ENCODE measurements at places on chromosomes 11 and 22.

DNA sequence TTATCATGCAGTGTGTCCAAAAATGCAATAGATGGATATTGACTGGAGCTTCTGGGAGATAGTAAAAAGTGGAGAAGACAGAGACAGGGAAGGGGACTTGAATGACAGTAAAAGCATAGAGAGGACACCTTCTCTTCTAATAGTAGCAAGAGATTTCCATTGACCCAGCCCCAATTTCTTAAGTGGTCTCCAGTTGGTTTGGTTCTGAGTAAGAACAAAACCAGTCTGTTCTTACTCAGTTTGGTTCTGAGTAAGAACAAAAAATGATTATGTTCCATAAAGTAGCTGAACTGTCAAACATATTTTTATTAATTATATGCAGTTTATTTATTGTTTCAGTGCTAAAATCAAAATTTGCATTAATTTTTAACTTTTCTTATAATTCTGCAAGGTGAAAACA, 316.8 kb upstream of the MPPED2 start:
- no peak for DNase-seq

DNA sequence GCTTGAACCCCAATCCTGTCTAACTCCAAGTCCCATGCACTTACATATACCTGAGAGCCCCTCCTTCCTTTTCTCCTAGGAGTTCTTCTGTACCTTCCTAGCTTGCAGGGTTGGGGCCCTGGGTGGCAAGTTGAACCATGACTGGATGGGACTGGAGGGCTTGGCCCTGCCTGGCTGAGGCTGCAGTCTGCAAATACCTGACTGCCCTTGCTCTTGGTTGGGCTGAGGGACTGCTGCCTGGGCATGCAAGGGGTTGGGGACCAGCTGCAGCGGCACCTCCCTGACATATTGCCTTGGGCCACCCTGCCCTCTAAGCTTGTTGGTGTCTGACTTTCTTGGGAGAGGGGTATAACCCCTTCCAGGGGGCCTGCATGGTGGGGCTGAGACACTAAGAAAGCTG, 9.8 kb upstream of the SLC39A13 start:
- DNase-seq: no peak

- no peak for DNase-seq
Observed at GRCh38 chr11:116972691-116973090, 125.5 kb downstream of the SIK3 start.

DNA sequence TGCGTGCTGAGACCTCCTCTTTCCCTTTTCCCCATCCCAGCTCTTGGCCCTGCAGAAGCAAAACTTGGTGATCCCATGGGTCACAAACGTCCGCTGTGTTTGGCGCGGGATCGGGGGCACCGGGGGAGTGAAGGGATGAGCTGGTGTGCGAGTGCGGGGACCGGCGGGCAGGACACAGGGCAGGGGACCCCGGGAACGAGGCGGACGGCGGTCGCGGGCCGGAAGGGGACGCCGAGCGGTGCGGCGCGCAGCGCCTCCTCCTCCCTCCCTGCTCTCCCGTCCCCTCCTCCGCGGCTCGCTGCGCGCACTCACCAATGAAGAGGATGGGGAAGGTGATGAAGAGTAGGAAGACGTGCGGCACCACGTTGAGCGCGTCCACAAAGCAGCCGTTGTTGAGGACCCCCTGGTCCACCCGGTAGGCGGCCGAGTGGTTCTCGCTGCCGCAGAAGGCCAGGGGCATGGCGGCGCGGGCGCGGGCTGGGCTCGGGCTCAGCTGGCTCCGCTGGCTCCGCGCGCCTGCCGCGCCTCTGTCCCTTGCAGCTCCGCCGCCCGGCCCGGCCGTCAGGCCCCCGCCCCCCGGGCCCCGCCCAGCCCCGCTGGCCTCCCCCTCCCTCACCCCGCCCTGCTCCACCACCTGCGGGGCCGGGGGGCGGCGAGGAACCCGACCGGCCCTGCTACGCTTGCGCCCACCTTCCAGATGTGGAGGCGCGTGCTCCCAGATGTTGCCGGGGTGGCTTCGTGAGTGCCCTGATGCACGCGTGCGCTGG, at the start of gene ABCC8:
TSS of gene ABCC8 (minus strand) at position 529 of the 767 bp plus-strand sequence. CDS start at position 460, 69 bp downstream.
- no peak for DNase-seq

- DNase-seq: peak; percentile 5
Observed at GRCh38 chr22:30221121-30221992, 25.2 kb downstream of the LIF start.

GRCh38 chr11:46252373-46252914, 25.0 kb upstream of the CREB3L1 start:
- no peak for DNase-seq

GRCh38 chr11:45511566-45511965, 153.9 kb downstream of the CHST1 start:
- no peak for DNase-seq

GRCh38 chr22:46604306-46604690, 15.9 kb upstream of the GRAMD4 start:
- DNase-seq: no peak

GRCh38 chr11:116928845-116929244, 91.4 kb upstream of the APOA1 start:
- no peak for DNase-seq

DNA sequence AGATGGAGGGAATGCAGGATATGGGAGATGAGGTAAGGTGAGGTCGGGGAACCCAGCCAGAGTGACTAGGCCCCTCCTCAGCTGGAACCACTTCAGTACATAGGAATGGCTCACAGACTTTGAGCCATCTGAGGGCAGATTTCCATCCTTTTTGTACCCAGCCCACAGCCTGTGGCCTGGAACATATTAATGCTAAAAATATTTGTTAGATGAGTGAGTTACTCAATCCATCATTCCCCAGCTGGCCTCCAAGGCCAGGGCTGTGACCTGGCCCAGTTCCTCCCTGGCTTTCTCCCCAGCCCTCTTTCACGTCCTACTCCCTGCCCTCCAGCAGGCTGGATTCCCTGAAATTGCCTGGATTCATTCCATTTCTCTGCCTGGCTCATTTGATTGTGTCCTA, 57.2 kb upstream of the PRDM11 start:
- DNase-seq: no peak

DNA sequence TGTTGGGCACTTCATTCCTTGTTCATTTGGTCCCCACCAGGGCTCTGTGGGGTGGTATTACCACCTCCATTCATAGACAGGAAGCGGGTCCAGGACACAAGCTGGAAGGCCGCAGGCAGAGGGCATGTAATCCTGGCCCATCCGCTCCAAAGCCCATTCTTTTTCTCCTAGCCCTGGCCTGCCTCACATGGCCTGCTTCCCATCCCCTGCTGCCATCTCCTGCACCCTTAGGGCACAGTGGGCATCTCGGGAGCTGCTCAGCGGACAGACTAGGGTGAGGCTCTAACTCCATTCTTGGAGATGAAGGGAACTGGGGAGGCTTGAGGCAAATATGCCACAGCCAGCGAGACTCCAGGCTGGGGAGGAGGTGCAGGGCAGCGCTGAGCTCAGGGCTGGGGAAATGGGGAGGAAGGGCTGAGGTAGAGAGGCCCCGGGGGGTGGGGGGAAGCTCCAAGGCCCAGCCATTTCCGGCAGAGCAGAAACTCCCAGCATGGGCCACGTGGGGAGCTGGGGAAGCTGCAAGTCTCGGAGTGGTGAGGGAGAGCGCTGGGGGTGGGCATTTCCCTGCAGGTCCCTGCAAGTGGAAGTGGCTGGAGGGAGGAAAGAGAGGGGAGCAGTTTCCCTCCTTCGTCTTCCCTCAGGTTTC, 14.3 kb upstream of the BCL9L start:
- no peak for DNase-seq

- DNase-seq: no peak
Observed at GRCh38 chr11:107704451-107704850, 7.4 kb downstream of the SLN start.

GRCh38 chr22:29641042-29641699, 37.7 kb downstream of the NF2 start:
- DNase-seq: no peak

DNA sequence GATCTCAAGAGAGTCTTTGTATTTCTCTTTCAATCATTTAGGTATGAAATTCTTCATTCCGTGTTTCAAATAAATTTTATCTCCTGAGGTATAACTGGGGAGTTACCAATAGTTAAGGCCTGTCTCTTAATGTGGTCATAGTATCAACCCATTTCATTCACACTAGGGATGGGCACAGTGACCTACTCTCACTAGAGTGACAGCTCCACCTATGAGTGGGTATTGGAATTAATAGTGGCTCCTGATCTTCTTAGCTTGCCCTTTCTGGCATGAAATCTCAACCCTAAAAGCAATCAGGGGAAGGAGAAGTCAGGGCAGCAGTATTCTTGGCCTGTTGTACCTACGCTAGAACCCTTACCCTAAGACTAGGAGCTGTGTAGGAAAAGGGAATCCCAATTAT, 507.7 kb downstream of the FAM181B start:
- DNase-seq: no peak

- no peak for DNase-seq
Observed at GRCh38 chr11:42253156-42253555, 793.7 kb upstream of the LRRC4C start.

GRCh38 chr11:63489879-63490278, 1.1 kb downstream of the PLAAT5 start:
- DNase-seq: no peak

- no peak for DNase-seq
Observed at GRCh38 chr22:40585310-40585751, 51.2 kb downstream of the MRTFA start.

DNA sequence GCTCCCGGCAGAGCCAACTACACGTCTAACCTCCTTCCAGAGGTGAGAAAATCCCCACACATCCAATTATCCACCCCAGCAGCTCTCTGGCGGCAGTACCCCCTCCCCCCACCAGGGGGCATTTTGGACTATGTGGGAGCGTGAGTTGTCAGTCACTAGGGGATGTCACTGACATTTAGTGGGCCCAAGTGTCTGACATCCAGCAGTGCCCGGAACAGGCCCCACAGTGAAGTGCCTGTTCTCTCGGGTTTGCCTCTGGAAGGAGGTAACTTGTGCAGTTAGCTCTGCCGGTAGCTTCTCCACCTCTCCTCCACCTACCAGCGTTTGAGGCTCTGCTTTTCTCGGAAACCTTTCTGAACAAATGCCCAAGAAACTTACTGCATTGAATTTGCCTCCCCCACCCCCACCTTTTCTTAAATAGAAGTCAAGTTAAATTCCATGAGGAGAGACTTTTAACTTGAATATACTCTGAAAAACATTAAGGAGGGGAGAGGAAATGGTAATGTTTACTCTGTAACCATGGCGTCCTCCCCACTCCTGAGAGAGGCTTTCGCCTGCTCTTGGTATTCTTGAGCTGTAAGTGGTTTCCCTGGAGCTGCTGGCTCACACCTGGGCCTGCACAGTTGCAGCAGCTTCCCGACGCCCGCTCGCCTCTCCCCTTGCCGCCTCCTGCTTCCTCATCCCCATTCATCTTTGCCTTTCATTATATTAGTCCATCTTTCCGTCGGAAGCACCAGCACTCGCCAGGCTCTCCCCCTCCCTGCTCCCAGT, 112.8 kb downstream of the WNT7B start:
- peak; percentile 9 for DNase-seq

GRCh38 chr22:29713156-29713727, 6.6 kb upstream of the CABP7 start:
- DNase-seq: no peak

DNA sequence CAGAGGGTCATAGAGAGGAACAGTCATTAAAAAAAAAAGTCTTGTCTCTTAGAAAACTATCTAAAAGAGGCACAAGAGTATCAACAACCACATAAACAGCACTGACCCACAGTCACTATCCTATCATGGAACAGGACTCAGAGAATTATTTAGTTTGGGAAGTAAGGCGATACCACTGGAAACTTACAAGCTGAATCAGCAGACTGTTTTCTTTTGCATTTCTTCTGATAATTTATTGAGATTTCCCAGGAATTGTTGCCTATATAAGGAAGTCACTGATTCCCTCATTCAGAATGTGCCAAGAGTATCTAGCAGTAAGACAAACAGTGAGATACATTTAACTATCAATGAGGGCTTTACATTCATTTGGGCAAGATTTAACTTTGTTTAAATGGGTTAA, 304.1 kb downstream of the GUCY1A2 start:
- DNase-seq: no peak

- no peak for DNase-seq
Observed at GRCh38 chr11:11407763-11408084, 54.7 kb upstream of the CSNK2A3 start.

DNA sequence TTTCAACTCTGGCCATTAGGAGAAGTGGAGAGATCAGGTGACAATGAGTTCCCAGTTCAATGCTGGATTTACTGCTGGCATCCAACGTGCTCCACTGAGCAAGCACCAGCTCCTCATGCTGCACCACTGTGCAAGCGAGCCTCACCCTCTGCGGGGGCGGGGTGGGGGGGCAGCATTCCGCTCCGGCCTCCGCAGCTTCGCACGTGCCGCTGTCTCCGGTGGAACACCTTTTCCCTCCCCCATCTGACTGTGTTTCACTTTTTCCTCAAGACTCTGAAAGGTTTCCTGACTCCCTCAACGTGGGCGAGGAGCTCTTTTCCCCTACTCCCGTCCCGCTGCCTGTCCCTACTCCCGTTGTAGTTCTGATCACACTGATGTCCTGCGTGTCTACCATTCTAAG, 835 bp upstream of the RHOD start:
- no peak for DNase-seq

GRCh38 chr11:8566613-8567210, 27.3 kb downstream of the STK33 start:
- no peak for DNase-seq
